ENCODE measurements at places on chromosomes 4 and X. TPM values are rescaled to one million over a fixed set of nuclear protein-coding genes. Genes with fewer than 3 reads are reported as not detected.

The TRPC3 gene
- not detected for total RNA-seq

DNA sequence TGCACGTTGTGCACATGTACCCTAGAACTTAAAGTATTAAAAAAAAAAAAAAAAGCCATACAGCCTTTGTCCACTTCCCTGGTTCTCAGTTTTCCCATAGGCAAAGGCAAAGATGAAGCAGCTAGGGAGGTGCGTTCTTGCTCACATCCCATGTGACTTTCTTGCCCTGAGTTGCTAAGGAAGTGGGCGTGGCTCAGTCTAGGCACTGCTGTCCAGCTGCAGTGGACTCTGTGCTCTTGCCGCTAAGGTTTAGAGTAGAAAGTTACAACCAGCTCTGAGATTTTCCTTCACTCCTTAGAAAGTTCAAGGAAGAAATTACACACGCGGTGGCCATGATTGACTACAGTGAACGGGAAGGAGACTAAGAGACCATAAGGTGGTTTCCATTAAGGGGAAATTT lies 144.7 kb downstream of the NAA11 start:
- peak; percentile 19 for DNase-seq

GRCh38 chr4:10083331-10083771 lies 33.2 kb downstream of the WDR1 start:
- no peak for DNase-seq

GRCh38 chr4:86919561-86920223 lies 15.1 kb upstream of the AFF1 start:
- no peak for DNase-seq

DNA sequence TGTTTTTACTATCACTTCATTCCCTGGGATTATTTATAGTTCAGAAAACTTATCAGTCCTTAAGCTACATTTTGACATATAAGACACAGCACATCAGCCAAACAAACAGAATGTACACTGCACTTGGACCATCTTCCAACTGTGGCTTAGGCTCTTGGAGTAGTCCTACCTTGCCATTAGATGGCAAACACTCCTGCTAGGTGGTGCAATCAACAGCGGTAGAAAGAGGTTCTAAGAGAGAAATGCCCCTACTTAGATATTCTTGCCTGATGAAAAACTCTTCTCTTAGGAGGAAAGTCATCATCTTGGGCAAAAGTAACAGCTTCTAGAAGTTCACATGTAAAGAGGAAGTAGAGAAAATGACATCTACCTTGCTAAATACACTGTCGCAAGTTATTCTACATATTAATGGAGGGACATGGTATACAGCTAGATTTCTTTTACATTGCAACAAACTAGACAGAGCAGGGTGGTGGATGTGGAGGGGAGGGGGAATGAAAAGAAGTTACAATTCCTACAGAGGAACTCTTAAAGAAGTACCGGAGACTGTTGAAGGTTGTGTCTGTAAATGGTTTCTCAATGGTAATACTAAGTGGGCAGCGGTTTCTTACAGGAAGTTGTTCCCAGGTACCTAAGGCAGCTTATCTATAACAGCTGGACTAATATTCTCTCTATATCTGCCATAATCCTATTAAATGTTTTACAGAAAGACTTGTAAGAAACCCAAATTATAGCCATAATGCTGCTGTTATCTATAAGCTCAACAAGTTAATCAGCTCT lies 8.1 kb upstream of the STPG2 start:
- no peak for DNase-seq

The NUDT10 gene
- total RNA-seq: 1.9 TPM

DNA sequence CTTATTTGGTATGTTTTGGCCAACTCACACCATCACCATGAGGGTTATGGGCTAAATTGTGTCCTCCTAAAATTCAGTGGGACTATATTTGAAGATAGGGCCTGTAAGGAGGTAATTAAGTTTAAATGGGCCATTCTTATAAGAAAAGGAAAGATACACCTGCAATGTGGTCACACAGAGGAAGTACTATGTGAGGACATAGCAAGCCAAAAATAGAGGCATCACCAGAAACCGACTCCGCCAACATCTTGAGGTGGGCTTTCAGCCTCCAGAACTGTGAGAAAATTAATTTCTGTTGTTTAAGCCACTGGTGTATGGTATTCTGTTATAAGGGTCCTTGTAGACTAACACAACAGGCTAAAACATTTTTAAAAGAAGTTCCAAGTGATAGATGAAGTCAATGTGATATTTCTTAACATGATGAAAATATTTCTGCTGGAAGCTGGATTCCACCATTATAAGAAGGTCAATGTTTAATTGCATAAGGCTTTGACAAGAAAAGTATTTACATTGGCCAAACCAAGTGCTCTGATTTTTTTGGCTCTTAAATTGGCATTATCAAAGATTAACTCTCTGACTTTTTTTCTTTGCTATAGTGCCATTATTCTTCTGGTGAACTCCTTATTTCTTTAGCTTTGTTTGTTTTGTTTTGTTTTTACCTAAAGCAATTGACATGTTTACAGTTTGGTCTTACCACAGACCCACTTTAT lies 540.9 kb downstream of the PPARGC1A start:
- DNase-seq: no peak

DNA sequence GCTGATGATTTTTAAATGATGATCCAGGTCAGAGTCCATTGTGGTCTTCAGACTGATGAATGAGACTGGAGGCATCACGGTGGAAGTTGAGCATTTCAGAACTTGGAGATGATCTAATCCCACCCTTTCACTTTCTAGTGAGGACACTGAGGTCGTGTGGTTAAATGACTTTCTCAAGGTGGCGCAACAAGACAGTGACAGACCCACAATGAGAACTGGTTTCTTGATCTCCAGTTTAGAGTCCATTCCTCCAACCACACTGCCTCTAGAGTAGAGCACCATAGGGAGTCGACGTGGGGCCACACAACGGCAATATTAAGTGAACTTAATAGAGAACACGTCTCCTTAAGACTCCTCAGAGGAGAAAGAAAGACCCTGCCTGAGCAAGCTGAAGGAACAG lies 381.0 kb downstream of the UNC5C start:
- peak; percentile 18 for DNase-seq

GRCh38 chr4:57078685-57079521 lies 31.3 kb downstream of the IGFBP7 start:
- DNase-seq: no peak

DNA sequence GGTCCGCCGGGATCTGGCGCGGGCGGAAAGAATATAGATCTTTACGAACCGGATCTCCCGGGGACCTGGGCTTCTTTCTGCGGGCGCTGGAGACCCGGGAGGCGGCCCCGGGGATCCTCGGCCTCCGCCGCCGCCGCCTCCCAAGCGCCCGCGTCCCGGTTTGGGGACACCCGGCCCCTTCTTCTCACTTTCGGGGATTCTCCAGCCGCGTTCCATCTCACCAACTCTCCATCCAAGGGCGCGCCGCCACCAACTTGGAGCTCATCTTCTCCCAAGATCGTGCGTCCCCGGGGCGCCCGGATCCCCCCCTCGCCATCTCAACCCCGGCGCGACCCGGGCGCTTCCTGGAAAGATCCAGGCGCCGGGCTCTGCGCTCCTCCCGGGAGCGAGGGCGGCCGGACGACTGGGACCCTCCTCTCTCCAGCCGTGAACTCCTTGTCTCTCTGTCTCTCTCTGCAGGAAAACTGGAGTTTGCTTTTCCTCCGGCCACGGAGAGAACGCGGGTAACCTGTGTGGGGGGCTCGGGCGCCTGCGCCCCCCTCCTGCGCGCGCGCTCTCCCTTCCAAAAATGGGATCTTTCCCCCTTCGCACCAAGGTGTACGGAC lies 482 bp upstream of the SHOX start:
- DNase-seq: no peak

GRCh38 chr4:93894995-93895394 lies 66.4 kb downstream of the ATOH1 start:
- no peak for DNase-seq

DNA sequence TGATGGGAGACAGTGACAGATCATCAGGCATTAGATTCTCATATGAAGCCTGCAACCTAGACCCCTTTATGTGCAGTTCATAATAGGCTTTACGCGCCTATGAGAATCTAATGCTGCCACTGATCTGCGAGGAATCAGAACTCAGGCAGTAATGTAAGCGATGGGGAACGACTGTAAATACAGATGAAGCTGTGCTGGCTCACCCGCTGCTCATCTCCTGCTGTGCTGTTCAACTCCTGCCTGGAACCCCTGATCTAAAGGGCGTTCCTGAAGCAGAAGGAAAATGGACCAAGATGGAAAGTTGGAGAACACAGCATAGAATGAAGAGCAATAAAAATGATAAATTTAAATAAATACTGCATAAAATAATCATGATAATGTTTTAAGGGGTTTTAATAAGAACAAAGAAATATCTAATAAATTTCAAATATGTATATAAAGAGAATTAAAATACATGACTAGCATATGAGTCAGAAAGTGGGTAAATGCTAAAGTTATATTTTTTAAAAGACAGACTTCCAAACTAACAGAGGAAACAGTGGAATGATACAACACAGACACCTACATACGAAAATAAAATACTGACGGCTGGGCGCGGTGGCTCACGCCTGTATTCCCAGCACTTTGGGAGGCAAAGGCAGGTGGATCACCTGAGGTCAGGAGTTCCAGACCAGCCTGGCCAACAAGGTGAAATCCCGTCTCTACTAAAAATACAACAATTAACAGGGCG lies 59.2 kb downstream of the RBM47 start:
- no peak for DNase-seq

The RNF212 gene
- not detected for total RNA-seq

GRCh38 chr4:69321153-69321729 lies 41.0 kb downstream of the UGT2B28 start:
- DNase-seq: no peak
